ENCODE measurements at places on chromosomes 12 and 14.

DNA sequence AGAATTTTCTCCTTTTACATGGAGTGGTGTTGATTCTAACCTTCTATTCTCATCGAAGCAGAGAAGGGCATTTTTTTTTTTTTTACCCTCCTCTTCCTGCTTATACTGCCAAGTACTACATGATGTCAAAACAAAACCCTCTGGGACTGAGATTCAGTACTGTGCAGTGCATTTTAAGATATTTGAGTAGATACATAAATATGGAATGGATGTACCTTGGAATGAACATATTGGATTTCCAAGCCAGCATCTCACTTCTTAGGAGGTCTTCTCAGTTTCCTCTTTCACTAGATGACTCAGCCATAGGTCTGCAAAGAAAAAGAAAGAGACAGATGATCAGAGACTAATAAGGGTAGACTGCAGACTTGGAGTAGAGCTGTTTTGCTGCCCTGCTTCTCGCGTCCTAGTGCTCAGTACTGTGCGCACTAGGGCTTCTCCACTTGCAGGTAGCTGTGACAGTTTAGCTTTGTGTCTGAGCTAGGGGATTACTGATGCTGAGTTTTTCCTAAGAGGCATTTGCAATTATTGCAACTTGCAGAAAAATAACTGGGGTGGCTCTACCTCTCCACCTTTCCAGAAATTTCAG lies 20.4 kb downstream of the TPH2 start:
- DNase-seq, result no peak

- no peak for DNase-seq
These were observed 187.2 kb upstream of the NEDD1 start for GRCh38 chr12:96719660-96720362.

DNA sequence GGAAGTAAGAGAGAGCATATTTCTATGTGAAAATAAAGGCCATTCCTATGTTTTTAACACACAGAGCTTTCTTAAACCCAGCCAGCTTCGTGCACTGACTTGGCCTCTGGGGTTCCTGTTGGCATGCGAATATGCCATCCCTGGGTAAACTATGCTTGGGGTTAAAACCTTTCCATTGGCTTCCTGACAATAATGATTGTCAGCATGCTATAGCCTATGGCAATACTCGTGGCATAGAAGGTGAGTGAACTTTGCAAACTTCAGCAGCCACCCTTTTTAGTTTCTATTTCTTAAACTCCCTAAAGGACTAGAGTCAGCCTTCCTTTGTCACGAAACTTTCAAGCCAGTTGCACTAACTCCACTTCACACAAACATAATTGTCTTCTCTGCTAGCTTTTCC lies 148.4 kb upstream of the RGS6 start:
- no peak for DNase-seq

- DNase-seq, result peak; percentile 49
These were observed at the start of gene RERG for GRCh38 chr12:15220915-15221885. TSS of gene RERG (minus strand) at chr12:15221417. CDS start at chr12:15217489, 3,928 bp downstream.

- no peak for DNase-seq
These were observed 156.8 kb upstream of the PWP1 start for GRCh38 chr12:107528731-107529365.

- DNase-seq, result no peak
These were observed 4.7 kb downstream of the HOMEZ start for GRCh38 chr14:23281247-23281646.

- no peak for DNase-seq
These were observed 981 bp downstream of the SLC48A1 start for GRCh38 chr12:47773858-47774580.

DNA sequence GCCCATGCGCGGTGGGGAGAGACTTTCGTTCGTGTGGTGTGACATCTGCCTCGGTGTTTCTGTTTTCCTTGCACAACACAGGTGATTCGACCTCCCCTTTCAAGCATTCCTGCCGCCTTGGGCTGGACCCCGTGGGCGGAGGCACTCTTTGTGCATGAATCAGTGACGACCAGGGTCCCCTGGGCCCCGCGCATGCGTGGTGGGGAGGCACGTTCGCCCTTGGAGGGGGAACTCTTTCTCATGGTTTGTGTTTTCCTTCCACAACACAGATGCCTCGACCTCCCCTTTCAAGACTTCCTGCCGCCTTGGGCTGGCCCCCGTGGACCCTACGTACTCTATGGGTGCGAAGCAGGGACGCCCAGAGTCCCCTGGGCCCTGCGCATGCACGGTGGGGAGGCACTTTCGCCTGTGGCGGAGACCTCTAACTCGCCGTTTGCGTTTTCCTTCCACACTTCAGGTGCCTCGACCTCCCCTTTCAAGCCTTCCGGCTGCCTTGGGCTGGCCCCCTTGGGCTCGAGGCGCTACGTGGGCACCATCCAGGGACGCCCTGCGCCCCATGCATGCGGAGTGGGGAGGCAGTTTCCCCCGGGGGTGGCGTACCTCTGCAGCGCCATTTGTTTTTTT lies 340.9 kb downstream of the ALG10 start:
- DNase-seq, result no peak

GRCh38 chr12:72146495-72146894 lies 125.7 kb upstream of the TRHDE start:
- DNase-seq, result no peak
